ENCODE measurements at places on chromosomes 5 and 9.
A peak's percentile ranks its signal among the peaks of the same experiment; 100 is the strongest.

- H3K27ac ChIP-seq = no peak overlapping the region
- no peak for DNase-seq
- H3K27me3 ChIP-seq = no peaks in the 10 kb centered on the region
- no peaks in the 10 kb centered on the region for H3K36me3 ChIP-seq
- no peak overlapping the region for H3K4me3 ChIP-seq
These were observed 305.4 kb upstream of the NUDT12 start for GRCh38 chr5:103867857-103868598.

GRCh38 chr5:90233476-90233875 lies 176.1 kb downstream of the CETN3 start:
- DNase-seq = no peak
- no peaks in the 10 kb centered on the region for H3K27me3 ChIP-seq
- no peaks in the 10 kb centered on the region for H3K36me3 ChIP-seq
- peaks cover 42% of the 10 kb centered on the region for H3K4me1 ChIP-seq
- H3K27ac ChIP-seq = peak overlapping the region; percentile 44

DNA sequence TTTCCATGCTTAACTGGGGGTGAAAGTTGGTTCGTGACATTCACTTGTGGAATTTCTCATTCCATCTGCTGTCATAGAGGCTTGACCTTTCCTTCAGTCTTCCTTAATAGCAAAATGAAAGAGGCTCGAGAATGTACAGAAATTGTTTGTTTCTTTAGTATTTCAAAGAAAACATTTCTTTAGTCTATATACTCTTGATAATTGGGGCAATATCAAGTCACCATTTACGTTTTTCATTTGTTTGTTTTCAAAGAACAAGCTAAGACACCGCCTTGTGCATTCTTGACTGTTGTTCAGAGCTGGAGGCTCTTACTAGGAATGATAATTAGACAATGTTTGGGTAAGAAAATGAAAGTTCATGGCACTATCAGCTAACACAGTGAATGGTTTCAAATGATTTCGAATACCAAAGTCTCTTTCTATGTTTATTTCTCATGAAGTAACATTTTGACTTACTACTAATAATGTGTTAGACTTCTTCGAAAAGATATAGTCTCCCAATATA lies 835.4 kb downstream of the SEMA5A start:
- H3K27me3 ChIP-seq = no peaks in the 10 kb centered on the region
- no peaks in the 10 kb centered on the region for H3K4me1 ChIP-seq
- no peak for DNase-seq
- H3K4me3 ChIP-seq = no peak overlapping the region
- H3K27ac ChIP-seq = no peak overlapping the region

- no peak for DNase-seq
- no peak overlapping the region for H3K4me3 ChIP-seq
These were observed 169.2 kb downstream of the COX7C start for GRCh38 chr5:86786955-86787354.

- no peaks in the 10 kb centered on the region for H3K27me3 ChIP-seq
- H3K4me1 ChIP-seq = peaks cover 15% of the 10 kb centered on the region
- H3K4me3 ChIP-seq = peak within 1 kb of the TSS; percentile 85
- no peaks in the 10 kb centered on the region for H3K36me3 ChIP-seq
- peak; percentile 74 for DNase-seq
These were observed at the start of gene TTC23L for GRCh38 chr5:34838785-34839714. Gene TTC23L (plus strand): TSS chr5:34839164. CDS start chr5:34840672, 1,508 bp downstream.

- H3K4me3 ChIP-seq = peak overlapping the region; percentile 91
- no peak for DNase-seq
- H3K27me3 ChIP-seq = no peaks in the 10 kb centered on the region
- H3K27ac ChIP-seq = peak overlapping the region; percentile 91
These were observed 5.9 kb upstream of the MGAT1 start for GRCh38 chr5:180808461-180809000.

DNA sequence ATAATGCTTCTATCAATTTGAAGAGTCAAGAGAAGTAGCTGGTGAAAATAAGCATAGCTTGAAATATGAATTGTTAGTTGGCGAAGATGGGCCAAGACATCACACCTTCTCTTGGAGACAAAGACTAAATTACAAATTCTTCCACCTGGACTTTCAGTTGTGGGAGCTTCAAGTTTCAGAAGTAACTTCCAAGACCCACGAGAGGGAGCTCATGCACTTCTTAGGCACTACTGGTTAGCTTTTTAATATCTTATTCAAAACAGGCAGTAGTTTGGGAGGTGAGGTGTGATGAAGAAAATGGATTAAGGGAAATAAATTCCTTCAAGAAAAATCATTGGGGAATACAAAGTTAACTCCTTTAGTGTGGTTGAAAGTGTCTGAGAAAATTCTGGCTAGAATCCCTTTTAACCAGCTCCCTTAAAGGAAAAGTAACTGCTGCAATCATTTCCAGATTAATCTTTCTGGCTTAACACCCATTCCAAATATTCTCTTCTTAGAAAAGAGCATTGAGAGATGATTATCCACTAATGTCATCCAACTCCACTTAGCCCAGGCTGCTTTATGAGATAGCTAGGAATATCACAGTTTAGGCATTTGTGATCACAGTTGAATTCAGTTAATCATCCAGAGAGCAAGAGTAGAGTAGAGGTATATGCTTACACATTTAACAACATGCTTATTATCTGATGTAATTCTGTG lies 139.5 kb upstream of the DMRTA1 start:
- H3K4me1 ChIP-seq = no peaks in the 10 kb centered on the region
- H3K27ac ChIP-seq = no peak overlapping the region
- no peaks in the 10 kb centered on the region for H3K36me3 ChIP-seq
- no peaks in the 10 kb centered on the region for H3K27me3 ChIP-seq
- no peak for DNase-seq

DNA sequence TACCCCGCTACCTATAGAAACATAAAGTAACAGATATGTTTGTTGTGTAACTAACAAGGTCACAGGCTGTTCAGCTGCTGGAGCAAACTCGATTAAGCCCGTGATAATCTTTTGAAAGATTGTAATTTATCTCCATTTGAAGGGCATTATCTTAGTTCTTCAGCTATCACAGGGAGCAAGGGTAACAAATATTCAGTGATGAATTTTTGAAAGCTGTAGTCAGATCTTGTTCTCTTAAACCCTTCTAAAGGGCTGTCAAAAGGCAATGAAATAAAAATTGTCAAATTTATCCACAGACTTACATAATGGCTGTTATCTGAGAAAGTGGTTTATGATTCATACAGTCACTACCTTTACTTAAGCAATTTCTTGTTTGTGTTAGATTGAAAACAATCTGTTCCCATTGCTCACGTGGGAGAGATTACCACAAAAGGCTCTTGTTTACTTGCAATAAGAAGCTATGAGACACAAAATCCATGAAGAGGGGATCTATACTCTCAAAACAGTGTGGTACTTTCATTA lies 78.3 kb upstream of the ZNF608 start:
- no peaks in the 10 kb centered on the region for H3K36me3 ChIP-seq
- H3K27ac ChIP-seq = no peak overlapping the region
- DNase-seq = no peak
- no peaks in the 10 kb centered on the region for H3K27me3 ChIP-seq
- H3K4me1 ChIP-seq = peaks cover 6% of the 10 kb centered on the region
- no peak overlapping the region for H3K4me3 ChIP-seq

GRCh38 chr9:99173570-99174504 lies 47.9 kb downstream of the ALG2 start:
- no peaks in the 10 kb centered on the region for H3K4me1 ChIP-seq
- no peak for DNase-seq
- H3K36me3 ChIP-seq = no peaks in the 10 kb centered on the region
- no peaks in the 10 kb centered on the region for H3K27me3 ChIP-seq
- no peak overlapping the region for H3K4me3 ChIP-seq

All from thoracic aorta (tissue), 2 donors.